ENCODE measurements at places on chromosomes 4 and X.

DNA sequence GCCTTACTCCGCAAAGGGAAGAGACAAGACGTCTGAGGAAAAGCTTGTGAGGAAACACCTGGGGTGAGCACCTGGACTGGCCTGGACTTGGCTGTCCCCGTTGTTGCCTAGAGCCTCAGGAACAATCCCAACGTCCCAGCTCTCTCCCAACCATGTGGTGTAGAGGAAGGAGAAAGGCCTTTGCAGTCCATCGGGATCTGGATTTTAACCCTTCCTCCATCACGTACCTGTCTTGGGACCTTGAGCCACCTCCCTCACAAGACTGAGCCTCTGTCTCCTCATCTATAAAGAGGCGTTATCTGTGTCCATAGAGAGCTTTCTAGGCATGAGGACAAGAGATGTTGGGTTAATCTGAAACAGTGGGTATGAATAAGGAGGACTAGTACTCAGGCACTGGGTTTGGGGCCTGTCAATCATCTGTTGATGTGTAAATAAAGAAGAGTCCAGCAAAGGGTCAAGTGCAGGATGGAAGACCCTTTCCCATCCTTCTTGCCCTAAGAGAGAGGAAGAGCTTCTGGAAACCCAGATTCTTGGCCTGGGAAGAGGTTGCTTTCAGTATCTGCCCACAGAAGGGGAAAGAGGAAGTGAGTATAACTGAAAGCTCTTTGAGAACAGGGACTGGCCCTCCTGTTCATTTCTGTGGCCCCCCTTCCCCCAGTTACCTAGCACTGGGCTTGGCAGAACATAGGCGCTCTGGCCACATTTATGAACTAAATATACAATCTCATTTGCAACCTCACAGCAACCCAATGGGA, 137.1 kb downstream of the PJA1 start:
- no peak for DNase-seq

- DNase-seq = no peak
These were observed 9.9 kb downstream of the FGG start for GRCh38 chr4:154602404-154603020.

DNA sequence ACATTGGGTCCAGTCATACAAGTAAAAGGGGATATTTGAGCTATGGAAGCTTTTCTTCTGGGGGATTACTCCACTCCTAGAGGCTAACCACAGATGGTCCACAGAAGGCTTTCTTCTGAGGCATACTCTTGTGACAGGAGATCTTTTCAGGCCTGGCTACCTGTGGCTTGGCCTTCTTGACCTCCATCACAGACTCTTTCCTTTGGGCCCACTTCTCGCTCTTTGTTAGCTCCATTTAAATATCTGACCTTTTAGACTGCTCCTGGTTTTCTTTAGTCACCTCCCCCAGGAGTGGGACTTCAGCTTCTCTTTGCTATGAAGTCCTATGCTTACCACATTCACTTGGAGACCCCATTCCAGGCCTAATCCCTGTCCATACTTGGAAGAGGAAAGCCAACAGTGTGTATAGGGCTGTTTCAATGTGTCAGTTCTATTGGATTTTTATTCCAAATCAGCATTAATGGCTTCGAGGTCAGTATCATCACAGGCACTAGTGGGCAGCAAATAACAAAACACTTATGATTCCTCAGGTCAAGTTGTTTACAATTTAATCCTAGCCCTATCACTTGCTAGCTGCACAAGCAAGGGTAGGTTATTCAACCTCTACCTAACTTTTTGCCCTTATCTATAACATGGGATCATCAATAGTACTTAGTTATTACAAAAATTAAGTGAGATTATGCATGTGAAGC, 26.3 kb downstream of the GPC3 start:
- DNase-seq = no peak

GRCh38 chrX:107979534-107979933, 2.6 kb downstream of the TEX13B start:
- no peak for DNase-seq

Data from epithelial cell of proximal tubule (primary cell).